Right lung (tissue), 10 donors: ENCODE measurements at places on chromosomes 6 and 20.

DNA sequence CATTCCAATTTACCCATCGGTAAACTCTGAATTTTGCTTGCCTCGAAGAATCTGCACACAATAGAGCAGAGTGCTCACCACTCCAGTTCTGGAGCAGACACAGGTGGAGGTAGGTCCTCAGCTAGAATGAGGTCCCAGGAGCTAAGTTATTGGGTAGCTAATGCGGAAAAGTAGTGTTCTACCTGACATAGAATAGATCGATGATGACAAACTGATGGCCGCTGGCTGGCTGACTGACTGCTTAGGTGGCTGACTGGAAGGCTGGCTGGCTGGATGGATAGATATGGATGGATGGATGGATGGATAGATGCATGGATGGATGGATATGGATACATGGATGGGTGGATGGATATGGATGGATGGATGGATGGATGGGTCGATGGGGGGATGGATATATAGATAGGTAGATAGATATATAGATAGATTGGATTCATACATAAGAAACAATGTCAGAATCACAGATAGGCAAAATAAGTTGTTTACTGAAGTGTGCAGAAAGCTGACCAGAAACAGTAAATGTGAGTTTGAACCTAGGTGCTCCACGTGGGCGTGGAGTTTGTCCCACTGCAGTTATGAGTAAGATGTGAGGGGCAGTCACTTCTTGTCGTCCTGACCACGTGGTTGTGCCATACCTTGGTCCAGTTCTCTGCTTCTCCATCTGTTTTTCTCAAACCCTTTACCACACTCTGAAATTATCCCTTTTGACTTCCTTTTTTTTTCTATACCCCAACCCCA is 62.1 kb downstream of the TBXT start:
- no peak for DNase-seq

- no peak for DNase-seq
Observed at GRCh38 chr20:37837924-37838323, 65.0 kb upstream of the VSTM2L start.

GRCh38 chr20:43438578-43439316 is 18.9 kb upstream of the SRSF6 start:
- DNase-seq = no peak

GRCh38 chr6:33967966-33968724 is 164.3 kb upstream of the MLN start:
- DNase-seq = no peak

DNA sequence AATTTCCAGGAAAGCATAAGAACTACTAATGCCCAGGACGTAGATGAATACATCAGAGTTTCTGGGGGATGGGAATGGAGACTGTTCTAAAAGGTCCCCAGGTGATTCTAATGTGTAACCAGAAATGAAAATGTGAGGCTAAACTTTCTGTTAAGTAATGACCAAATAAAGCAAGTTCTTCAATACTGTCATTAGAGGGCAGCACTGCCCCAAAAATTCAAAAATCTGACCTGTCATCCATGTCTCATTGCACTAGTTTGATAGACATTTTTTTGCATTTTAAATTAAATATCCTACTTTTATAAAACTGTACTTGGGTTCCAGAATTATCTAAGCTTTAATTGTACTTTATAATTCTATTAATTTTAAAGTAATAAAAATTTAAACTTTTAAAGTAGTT is 94.9 kb downstream of the RFX6 start:
- DNase-seq = peak; percentile 23

DNA sequence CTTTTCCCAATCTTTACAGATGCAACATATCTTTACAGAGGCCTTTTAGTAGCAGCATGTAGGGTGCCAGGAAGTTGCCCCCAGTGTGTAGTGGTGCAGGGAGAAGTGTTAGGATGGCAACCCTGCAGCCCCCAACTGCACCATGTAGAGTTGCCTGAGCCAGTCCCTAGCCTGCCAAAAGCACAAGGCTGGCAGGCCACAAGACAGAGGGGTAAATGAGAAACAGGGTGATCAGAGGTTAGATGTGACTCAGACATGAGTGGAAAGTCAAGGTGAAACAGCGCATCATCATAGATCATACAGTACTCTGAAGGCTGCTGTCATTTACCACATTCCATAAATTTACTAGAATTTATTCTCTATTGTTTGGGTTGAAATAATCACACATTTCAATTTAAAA is 467.5 kb downstream of the PRKN start:
- no peak for DNase-seq

- no peak for DNase-seq
Observed at GRCh38 chr6:36779227-36779626, 60.0 kb downstream of the CPNE5 start.

DNA sequence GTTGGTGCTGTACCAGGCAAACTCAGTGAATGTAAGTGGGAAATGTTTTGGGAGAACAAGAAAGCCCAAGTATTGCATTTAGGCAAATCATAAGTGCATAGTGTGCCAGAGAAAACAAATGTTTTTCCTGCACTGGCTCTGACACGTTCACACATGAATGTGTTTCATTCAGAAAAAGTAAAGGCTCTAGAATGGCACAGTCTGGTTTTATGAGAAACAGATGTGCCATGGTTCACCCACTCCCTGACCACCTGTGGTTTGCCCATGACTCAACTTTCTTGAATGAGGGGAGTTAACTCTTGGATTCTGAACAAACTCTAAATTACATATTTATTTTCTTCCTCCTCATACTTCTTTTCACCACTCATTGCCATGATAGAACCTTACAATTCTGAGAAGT is 126.9 kb downstream of the KCNQ5 start:
- DNase-seq = no peak

GRCh38 chr6:17305219-17306001 is 24.2 kb downstream of the RBM24 start:
- peak; percentile 57 for DNase-seq

GRCh38 chr6:88377976-88378568 is 211.9 kb upstream of the CNR1 start:
- no peak for DNase-seq

DNA sequence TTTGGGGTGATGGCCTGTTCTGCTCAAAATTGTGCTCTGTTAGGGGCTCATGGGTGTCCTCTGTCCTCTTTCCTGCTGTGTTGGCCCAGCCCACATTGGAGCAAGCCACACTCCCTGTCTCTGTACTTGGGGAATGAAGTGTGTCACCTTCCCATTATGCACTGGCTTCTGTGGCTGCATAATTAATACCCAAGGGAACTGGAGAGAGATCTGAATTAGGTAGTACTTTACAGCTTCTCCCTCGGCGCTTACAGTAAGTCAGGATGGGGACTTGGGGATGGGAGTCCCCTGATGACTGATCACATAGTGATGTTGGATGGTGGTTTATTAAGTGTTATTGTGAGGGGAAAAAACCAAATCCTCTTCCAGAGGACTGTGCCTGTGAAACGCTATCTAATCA is 116.6 kb downstream of the FOXO3 start:
- DNase-seq = no peak

DNA sequence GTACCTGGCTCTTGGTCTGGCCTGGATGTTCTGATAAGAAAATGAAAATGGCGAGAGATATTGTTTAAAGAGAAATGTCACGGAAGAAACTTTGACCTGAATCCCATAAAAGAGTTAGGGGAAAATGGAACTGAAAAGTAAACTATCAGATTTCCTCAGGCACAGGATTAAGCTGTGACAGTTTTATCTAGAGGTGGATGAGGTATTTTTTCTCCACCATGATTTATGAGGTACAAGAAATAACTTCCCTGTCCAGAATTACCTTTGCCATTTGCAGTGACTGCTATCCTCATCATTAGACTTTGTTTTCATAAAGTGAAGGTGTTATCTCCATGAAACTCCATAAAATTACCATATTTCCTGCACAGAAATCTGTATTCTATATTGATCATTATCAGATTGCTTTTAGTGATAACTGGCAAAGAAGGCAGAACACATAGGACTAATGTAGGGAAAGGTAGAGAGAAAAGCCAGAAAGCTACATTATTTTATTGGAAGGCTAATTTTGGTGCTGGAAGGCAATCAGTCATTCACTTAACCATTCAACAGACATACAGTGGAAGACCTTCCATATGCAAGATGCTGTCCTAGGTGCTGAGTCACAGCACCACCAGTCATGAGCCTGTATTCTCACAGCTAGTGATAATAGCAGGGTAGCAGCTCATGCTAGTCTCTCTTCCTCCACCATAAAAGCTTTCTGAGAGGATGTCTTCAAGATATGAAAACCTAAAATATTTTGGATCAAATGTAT is 427.3 kb upstream of the CITED2 start:
- DNase-seq = no peak

DNA sequence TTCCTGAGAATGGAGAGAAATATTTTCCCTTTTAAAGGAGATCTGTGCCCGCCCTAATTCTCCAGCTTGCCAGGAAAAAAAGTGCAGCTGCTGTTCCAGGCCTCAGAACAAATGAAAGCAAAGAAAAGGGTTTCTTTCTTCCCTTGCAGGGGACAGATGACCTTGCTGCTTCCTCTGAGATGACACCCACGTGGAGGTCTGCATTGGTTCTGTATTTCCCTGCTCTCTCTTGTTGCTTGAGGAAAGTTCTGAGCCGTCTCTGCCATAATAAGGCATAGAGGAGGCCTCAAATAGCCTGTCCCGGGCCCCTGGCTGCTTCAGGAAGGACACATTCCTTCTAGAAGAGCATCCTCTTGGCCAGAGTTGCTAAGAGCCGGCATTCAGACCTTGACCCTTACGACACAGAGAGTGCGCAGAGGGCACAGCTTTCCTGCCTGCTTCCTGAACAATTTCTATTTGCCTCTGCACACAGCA is 501.8 kb upstream of the SULF2 start:
- DNase-seq = no peak

- no peak for DNase-seq
Observed at GRCh38 chr20:31547720-31548298, 33.6 kb downstream of the HM13 start.

DNA sequence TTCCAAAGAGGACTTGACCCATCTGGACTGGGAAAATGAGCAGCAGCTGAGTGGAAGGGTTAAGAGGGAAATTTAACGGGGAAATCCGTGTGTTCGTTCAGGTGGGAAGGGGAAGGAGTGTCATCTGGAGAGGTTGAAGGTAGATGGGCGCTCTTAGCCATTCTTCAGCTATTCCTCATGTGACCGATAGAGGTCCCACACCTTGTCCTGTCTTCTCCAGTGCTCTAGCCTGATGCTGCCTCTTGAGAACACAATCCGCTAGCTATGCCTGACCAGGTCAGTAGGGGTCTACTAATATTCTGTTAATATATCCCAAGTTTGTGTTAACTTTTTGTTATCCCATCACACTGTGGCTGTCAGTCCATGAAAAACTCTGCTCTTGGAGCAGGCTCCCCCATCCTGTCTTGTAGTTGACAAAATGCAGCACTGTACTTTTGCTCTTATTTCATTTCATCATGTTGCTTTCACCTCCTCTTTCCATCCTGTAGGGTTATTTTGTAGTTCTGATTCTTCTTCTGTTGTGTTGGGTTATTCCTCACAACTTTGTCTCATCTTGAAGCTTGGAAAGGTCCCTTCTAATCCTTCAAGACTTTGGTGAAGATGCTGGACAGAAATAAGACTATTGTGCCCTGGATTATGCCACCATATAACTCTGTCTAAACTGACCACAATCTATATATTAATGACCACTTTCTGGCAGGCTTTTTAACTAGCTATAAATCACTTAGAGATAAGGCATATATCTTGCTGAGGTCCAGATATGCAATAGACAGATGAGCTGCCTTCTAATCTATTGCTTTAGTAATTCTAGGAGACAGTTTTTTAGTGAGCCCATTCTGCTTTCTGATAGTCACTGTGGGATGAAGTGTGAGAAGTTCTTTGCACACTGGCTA is 123.4 kb upstream of the SUPT3H start:
- DNase-seq = no peak

- DNase-seq = no peak
Observed at GRCh38 chr20:35636095-35636494, 20.5 kb downstream of the SPAG4 start.

DNA sequence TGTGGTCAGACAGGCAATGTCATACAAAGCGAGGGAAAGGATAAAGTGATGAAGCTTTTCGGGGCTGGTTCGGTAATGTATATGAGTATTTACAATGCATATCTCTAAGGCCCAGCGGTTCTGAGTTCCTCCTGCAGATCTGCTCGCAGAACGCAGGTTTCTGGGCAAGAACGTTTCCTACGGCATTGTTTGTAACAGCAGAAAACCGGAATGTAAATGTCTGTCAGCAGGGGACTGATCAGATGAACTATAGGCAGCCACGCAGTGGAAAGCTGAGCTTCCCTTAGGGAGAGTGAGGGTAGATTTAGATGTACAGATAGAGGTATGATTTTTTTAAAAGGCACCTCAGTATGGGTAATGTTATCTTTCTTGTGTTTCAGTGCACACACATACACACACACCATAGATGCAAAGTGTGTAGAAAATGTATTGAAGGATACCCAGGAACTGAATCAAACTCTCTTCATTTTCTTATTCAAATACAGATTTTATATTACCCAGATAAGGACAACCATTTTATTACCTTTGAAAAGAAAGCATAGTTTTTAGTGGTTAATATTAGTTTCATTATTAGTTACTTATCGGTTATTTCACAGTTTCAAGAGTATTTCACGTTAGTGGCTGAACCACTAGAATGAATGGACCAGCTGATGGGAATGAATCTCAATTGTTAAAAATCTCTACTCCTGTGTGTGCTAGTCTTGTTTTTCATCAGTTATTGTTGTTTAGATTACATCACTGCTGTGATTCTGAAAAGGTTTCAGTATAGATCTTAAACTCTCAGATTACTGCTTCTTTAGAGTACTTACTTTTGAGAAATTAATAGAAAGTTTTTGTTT is 56.2 kb downstream of the SNX9 start:
- no peak for DNase-seq

- DNase-seq = no peak
Observed at GRCh38 chr6:4864519-4864918, 88.3 kb downstream of the CDYL start.

DNA sequence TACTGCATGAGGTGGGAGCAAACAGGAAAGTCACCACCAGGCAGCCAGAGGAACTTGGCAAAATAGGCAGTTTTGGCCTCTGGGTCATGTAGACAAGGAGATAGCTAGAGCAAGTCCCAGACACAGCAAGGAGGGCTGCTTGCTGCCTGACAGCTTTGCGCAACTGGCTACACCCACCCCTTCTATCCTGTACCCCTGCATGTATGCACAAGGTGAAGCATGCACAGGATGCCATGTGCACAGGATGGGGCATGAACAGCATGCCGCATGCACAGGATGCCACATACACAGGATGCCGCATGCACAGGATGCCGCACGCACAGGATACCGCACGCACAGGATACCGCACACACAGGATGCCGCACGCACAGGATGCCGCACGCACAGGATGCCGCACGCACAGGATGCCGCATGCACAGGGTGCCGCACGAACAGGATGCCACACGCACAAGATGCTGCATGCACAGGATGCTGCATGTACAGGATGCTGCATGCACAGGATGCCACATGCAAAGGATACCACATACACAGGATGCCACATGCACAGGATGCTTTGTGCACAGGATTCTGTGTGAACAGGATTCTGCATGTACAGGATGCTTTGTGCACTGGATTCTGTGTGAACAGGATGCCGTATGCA is 104.9 kb upstream of the IYD start:
- no peak for DNase-seq

DNA sequence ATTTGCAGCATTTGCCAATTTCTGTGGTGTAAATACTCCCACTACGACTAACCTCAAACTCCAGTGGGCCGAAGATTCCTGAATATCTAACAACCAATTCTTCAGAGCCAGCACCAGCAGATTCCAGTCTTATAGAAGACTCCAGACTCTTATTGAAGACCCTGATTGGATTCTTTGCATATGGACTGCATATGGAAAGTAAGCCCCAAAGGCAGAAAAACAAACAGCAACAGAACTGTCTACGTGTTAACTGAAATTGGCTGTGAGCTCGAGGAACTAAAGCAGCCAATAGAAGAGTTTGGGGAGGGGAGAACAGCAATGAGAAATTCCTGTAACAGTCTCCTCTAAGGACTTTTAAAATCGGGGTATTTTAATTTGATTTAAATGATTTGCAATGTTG is 19.7 kb upstream of the NRSN1 start:
- no peak for DNase-seq
